T-helper 17 cell (primary cell): ENCODE measurements at places on chromosomes 7 and 10.
A peak's percentile ranks its signal among the peaks of the same experiment; 100 is the strongest.

- H3K4me1 ChIP-seq, result peaks cover 10% of the 10 kb centered on the region
- DNase-seq, result no peak
- peaks cover 3% of the 10 kb centered on the region for H3K36me3 ChIP-seq
- H3K27ac ChIP-seq, result no peak overlapping the region
- H3K27me3 ChIP-seq, result peaks cover 28% of the 10 kb centered on the region
Measured at GRCh38 chr10:104067525-104067924, 18.2 kb downstream of the COL17A1 start.

GRCh38 chr10:90929179-90929578 is 8.3 kb upstream of the ANKRD1 start:
- DNase-seq, result no peak
- no peak overlapping the region for H3K27ac ChIP-seq
- peaks cover 6% of the 10 kb centered on the region for H3K4me1 ChIP-seq
- peaks cover 67% of the 10 kb centered on the region for H3K27me3 ChIP-seq

DNA sequence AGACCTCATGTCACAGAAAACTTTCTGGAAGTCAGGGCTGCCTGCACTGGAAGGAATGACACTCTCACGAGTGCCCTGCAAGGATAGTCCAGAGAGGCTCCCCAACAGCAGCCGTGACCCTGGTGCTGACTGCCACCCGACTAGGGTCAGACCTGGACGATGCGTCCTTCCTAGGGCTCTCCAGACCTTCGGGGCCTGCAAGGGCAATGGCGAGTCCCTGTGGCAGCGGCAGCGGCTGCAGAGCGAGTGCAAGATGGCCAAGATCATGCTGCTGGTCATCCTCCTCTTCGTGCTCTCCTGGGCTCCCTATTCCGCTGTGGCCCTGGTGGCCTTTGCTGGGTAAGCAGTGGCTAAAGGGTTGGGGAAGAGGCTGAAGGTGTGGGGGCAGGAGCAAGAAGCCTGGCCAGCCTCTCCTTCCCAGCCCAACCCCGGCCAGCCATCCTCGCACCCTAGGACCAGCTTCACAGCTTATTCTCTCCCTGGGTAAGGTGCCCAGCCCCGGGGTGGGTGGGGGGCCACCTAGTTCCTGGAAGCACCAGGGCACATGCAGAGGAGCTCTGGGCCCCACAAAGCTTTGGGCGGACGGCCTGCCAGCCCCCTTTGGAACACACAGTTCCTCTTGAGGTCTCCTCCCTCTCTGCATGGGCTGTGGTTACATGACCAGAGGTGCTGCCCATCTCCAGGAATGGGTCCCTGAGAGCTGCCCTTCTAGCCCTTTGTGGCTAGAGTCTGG is 5.5 kb downstream of the OPN4 start:
- DNase-seq, result peak; percentile 7
- H3K4me1 ChIP-seq, result no peaks in the 10 kb centered on the region
- peaks cover 3% of the 10 kb centered on the region for H3K36me3 ChIP-seq
- H3K27me3 ChIP-seq, result peaks cover 6% of the 10 kb centered on the region
- H3K27ac ChIP-seq, result no peak overlapping the region
- H3K4me3 ChIP-seq, result no peak overlapping the region

DNA sequence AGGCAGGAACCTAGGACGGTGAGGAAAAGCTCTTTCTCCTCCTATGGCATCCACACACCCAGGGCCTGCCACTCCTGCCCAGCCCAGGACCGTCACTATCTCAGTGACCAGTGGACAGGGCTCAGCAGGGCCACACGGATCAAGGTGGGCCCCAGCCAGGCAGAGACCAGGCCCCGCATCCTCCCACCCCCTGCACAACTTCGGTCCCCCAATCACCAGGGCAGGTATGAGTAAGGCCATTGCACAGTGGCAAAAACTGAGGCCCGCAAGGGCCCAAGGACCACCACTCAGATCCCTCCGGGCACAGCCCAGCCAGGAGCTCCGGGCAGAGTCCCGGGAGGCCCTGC is 30.3 kb downstream of the OAT start:
- H3K27ac ChIP-seq, result no peak overlapping the region
- no peaks in the 10 kb centered on the region for H3K36me3 ChIP-seq
- peaks cover 16% of the 10 kb centered on the region for H3K27me3 ChIP-seq
- no peak for DNase-seq

- no peaks in the 10 kb centered on the region for H3K36me3 ChIP-seq
- H3K4me3 ChIP-seq, result peak overlapping the region; percentile 98
- DNase-seq, result no peak
- peaks cover 51% of the 10 kb centered on the region for H3K4me1 ChIP-seq
- peak overlapping the region; percentile 92 for H3K27ac ChIP-seq
Measured at GRCh38 chr7:148699782-148700629, 1.3 kb downstream of the CUL1 start.
